ENCODE measurements at places on chromosomes 7 and 10.

GRCh38 chr7:27170426-27171324 is 3.4 kb downstream of the HOXA10 start:
- DNase-seq, result no peak

DNA sequence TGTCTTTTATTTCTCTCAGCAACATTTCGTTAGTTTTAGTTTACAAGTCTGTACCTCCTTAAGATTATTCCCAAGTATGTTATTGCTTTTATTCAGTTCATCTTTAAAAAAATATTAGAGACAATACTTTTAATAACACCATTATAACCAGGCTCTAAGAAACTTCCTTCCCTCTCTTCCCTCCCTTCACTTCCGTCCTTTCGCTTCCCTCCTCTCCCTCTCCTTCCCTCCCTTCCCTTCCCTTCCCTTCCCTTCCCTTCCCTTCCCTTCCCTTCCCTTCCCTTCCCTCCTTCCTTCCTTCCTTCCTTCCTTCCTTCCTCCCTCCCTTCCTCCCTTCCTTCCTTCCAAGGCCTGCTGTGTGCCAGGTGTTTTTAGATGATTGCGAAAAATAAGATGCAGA is 58.1 kb downstream of the DOCK1 start:
- no peak for DNase-seq

GRCh38 chr7:18287482-18287881 is 208.1 kb upstream of the HDAC9 start:
- DNase-seq, result no peak

- no peak for DNase-seq
These were observed 19.3 kb downstream of the PPP1R3C start for GRCh38 chr10:91613411-91614187.

- no peak for DNase-seq
These were observed 109.8 kb upstream of the WNT16 start for GRCh38 chr7:121219026-121219425.

DNA sequence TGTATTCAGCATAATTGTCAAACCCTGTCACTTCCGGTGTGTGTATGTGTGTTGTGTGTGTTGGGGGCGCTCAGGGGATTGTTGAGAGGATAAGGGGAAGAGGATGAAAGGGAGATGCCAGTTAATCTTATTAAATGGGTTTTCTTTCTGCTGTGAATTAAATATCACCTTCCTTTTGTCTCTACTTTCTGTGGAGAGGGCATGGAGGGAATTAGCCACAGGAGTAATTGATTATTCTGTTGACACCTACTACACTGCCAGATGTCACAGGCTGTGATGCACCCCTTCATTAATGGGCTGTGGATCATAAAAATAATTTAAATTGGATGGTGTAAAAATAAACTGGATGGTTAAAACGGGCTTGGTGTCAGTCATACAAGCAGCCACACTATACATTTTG is 311.9 kb downstream of the MDFIC start:
- DNase-seq, result no peak

- no peak for DNase-seq
These were observed 930 bp downstream of the GIMAP6 start for GRCh38 chr7:150631084-150631826.

DNA sequence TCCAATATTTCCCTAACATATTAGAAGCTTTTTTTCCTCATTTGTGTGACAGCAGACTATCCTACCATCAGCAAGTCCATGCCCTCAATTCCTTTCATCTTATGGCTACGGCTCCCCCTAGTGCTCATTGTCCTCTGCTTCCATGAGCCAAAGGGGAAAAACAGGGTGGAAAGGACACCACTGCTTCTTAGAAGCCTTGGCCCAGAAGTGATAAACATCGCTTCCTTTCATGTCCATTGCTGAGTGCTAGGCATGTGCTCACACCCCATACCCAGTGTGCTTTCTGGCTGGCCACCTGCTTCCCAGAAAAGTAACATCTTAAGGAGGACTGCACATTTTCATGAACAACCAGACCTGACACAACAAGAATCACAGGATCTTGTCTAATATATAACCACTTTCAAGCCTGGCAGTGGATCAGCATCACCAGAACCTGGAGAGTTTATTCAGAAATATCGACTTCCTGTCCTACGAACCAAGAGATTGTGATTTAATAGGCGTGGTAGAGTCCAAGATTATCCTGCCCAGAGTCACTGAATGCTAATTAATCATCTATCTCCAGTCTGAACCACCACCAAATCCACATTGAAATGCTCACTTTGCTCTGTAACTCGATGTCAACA is 650.5 kb upstream of the SORCS1 start:
- no peak for DNase-seq

- no peak for DNase-seq
These were observed 163.0 kb upstream of the PPP1R3A start for GRCh38 chr7:114081606-114082425.

- no peak for DNase-seq
These were observed 236.9 kb upstream of the TMEM229A start for GRCh38 chr7:124269774-124270173.

- no peak for DNase-seq
These were observed 145.7 kb downstream of the HGF start for GRCh38 chr7:81624021-81624592.

GRCh38 chr7:98110249-98111022 is 3.8 kb downstream of the LMTK2 start:
- no peak for DNase-seq

GRCh38 chr7:87774690-87775089 is 101.5 kb downstream of the SLC25A40 start:
- no peak for DNase-seq
